Pons (tissue), 1 donor: ENCODE measurements at places on chromosomes 2 and 18.

DNA sequence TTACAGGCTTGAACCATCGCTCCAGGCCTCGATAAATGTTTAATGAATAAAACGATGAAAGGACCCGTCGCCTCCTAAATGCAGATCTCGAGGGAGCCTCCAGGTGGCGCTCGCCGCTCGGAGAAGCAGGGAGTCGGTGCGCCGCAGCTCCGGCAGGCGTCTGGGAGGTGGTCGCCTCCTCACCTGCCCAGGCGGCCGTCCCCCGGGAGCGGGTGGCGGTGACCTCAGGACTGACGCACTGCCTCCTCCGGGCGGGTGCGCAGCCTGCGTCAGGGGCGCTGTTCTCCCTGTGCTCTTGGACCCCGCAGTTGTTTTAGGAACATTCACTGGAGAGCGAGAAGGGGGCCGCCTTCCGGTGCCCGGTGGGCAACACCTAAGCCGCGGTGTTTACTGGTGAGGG lies 38.6 kb upstream of the POLE4 start:
- DNase-seq, result peak; percentile 29

- DNase-seq, result no peak
These were observed 122.6 kb upstream of the NOSTRIN start for GRCh38 chr2:168679741-168680310.

DNA sequence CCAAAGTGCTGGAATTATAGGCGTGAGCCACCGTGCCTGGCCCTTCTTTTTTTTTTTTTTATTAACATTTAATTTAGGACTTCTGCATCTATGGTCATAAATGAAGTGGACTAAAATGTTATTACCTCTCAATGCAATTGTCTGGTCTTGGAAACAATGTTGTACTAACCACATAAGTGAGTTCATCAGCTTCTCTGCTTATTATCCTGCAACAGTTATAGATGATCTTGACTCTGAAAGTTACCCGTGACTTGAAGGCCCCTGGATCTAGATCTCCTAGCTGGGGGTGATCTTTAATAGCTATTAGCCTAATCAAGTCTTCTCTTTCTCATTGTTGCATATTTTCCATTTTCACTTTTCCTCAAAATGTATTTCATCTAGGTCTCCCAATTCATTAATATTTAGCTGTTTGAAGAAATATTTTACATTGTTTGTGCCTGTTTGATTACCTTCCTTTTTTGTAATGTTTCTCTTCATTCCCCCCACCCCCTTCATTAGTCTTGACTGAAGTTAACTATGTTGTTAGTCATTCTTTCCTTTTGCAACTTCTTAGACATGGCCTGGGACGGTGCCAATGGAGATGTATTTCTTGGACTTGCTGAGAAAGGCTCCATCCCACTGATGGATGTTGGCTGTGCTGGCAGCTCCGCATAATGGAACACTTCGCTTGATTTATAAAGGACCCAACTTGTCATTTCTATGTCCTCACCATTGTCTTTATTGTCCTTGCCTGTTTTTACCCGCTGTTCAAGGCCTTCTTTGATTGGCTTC lies 141.6 kb upstream of the RIOK3 start:
- no peak for DNase-seq

DNA sequence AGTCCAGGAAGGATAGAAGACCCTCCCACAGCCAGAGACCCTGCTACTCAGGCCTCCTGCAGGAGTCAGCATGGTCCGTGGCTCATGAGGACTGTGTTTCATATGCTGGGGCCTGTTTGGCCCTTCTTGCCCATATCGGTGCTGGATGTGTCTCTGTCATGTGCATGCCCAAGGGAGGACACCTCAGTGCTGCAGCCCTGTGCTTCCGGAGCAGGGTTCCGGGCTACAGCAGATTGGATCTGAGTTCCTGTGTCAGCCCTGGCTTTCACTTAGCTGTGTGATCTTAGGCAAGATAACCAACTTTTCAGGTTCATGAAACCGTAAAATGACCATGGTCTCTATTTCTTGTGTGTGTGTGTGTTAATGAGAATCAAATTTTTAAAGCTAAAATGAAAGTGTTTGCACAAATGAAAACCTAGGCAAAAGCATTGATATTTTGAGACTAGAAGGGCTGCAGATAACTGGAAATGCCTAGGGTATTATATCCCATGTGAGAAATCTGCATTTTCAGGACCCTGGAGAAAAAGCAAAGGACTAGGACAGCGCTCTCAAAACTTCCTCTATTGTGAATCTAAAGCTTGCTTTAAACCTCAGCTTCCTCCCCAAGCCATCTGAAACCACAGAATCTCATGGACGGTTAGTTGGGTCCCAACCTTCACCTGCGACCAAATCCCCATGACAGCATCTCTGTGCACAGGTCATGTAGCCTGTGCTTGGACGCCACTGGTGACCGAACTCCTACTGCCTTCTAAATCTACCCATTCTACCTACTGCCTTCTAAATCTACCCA lies 58.8 kb upstream of the CAPN13 start:
- no peak for DNase-seq

DNA sequence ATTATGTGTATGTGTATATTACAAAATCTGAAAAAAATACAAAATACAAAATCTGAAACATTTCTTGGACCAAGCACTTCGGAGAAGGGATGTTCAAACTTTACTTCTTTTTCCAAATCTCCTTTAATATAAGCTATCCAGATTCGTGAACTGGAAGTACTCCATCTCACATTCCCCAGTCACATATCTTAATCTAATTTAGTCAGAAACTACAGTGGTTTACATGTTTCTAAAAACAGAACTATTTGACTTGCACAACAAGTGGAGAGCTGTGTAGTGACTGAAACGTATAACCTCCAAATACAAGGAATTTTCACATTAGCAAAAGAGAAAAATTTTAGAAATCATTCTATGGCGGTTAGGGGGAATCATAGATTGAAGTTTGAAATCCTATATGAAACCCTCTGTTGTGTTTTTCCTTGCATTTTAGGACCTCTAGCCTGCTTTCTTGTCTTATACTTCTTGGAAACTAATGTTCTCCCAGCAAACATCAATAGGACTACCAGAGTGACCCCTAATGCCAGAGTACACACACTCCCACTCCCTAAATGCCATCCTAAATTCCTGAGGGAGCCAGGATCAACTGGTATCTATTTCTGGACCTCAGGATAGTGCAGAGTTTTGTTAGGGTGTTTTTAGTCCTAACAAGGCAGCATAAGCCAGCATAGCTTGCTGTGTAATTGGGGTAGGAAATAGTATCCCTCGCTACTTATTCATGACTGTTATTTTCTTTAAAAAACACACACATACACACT lies 30.2 kb upstream of the ROCK1 start:
- no peak for DNase-seq

DNA sequence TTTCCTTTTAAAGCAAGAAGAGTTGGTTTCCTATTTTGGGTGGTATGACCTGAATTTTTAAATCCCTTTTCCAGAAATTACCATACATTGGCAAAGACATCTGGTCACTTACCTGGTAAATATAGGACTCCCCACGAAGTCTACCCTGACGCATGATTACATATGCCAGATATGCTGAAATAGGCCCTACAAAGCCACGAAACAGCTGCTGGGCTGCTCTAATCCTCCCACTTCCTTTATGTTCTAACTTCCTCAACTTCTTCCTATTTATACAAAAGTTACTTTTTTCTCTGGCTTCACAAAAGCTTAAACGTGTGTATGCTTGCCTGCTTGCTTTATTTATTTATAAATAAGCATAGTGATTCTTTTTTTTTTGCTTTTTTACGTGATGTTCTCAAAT lies 186.0 kb upstream of the EPHA4 start:
- no peak for DNase-seq

DNA sequence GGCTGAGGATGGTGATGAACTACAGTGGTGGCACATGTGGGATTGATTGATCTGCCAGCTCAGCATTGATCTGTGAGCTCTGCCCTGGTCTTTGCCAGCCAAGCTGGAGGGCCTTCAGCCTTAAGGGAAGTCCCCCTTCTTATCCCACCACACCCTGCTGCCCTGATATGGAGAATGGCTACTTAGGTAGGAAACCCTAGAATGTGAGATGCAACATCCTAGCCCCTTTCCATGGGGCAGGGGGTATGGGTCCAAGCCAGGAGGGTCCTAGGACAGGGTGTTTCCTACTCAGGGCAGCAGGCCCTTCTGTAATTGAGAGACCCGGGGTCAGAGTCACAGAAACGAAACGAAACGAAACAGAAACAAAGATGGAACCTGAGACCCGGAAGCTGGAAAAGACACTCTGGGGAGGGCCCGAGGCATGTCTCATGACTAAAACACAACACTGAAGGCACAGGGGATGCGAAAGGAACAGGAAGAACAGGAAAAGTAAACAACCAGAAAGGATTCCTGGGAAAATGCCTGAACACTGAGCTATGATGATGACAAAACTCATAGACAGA lies 16.9 kb upstream of the SULT1C2 start:
- no peak for DNase-seq

- no peak for DNase-seq
These were observed 66.4 kb downstream of the KCNF1 start for GRCh38 chr2:10978090-10978670.

GRCh38 chr2:227347117-227347516 lies 22.1 kb downstream of the MFF start:
- no peak for DNase-seq

DNA sequence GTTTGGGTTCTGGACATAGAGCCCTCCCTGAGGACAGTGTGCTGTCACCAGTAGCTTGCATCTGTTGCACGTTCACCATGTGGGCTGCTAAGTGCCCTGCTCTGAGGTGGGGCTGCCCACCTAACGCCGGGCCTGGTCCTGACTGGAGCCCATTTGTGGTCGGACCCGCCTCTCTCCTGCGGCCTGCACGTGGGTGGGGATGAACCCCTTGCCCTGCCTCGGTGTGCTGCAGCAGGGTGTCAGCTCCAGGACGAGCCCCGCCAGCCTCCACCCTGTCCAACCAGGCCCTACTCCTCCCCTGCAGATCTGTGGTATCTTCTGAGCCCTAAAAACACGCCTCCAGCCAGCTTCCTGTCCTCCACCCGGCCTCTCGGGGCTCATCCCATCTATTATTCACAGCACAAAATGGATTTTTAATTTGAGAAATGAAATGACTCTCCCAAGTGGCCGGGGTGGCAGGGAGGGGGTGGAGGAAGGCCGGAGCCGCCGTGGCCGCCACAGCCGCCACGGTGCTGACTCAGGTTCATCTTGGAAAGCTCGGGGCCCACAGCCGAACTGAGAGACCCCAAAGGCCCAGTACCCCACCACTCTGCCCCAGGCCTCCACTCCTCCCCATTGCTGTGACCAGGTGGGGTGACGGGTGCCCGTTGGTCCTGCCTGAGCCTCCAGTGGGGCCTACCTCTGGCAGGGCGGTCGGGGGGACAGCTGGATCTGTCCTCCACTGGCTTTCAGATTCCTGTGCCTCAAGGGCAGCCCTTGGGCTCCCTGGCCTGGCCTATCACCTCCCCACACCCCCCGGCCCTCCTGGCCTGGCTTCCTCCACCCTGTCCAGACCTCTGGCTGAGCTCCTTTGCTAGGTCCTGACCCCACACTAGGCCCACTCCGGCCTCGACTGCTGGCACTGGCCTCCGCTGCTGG lies 2.8 kb upstream of the ECEL1 start:
- no peak for DNase-seq

DNA sequence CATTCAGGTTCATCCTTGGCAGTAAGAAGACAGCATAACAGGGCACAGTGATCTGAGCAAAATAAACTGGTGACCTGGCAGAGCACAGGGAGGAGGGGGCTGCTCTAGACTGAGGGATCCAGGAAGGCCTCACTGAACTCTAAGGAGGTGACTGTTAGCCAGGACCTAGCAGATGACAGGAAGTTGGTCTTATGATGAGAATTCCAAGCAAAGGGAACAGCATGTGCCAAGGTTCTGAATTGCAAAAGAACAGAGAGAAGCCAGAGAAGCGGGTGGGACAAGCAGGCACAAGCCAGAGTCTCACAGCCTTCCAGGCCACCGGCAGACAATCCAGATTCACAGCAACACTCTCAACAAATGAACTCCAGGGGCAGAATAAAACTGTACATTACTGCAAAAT lies 152.7 kb upstream of the PTPRM start:
- no peak for DNase-seq

DNA sequence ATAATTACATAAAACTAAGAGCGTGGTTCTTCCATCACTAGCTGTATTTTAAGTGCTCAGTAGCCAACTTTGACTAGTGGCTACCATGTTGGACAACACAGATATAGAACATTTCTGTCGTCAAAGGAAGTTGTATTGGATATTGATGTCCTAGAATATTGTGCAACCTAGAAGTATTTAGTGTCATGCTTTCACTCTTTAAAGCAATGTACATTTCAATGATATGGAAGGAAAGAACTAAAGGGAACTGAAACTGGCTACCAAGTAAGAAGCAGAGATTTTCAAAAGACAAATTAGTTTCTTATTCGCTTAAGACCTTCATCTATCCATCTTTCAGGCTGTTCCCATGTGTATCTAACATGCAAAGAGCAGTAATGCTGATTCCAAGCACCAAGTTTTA lies 85.4 kb upstream of the EML6 start:
- DNase-seq, result no peak

- DNase-seq, result no peak
These were observed 10.5 kb upstream of the FAM124B start for GRCh38 chr2:224412141-224413015.

- DNase-seq, result no peak
These were observed 15.3 kb upstream of the CD28 start for GRCh38 chr2:203691149-203691548.

GRCh38 chr2:241393524-241394196 lies 37.6 kb downstream of the FARP2 start:
- peak; percentile 78 for DNase-seq

DNA sequence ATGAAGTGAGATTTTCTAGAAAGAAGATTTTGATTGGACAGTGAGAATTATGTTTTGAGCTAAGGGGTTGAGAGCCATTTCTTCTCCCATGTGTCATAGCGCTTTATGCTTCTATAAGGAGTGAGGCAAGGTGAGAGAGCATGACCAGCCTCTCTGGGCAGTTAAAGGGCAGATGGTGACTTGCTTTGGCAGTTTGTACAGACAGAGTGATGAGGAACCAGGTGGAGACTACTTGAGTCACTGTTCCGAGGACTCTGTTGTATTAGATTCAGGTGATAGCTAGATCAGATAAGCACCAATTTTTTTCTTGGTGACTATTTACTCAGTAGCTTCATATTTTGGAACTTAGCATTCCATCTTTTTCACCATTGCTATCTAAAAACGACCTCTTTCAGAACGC lies 4.5 kb downstream of the CRIM1 start:
- no peak for DNase-seq

DNA sequence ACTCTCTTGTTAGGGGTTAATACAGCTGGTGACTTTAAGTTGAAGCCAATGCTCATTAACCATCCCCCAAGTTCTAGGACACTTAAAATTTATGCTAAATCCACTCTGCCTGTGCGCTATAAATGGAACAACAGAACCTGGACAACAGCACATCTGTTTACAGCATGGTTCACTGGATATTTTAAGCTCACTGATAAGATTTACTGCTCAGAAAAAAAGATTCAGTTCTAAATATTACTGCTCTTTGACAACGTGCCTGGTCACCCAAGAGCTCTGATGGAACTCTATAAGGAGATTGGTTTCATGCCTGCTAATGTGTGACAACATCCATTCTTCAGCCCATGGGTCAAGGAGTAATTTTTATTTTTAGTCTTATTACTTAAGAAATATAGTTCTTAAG lies 27.5 kb downstream of the RNF103 start:
- no peak for DNase-seq

- no peak for DNase-seq
These were observed 48.5 kb downstream of the C2orf74 start for GRCh38 chr2:61210332-61210981.

GRCh38 chr2:126515471-126515870 lies 140.5 kb upstream of the GYPC start:
- no peak for DNase-seq
